Lung (tissue), 17 donors: ENCODE measurements at places on chromosomes 11 and 22. TPM values are rescaled to one million over a fixed set of nuclear protein-coding genes. Genes with fewer than 3 reads are reported as not detected.

The PIH1D2 gene
- 7.8 TPM for polyA plus RNA-seq

The NLRP14 gene
- polyA plus RNA-seq, result not detected

The FCHSD2 gene
- 24.2 TPM for polyA plus RNA-seq

The BTBD18 gene
- polyA plus RNA-seq, result not detected

The PUS3 gene
- 10.2 TPM for polyA plus RNA-seq

The LARGE2 gene
- polyA plus RNA-seq, result 12.8 TPM

The APOA4 gene
- 0.06 TPM for polyA plus RNA-seq

The C22orf23 gene
- 1.6 TPM for polyA plus RNA-seq

The XKR3 gene
- polyA plus RNA-seq, result not detected

The GRAP2 gene
- 5.5 TPM for polyA plus RNA-seq

The JRKL gene
- 5.1 TPM for polyA plus RNA-seq

The TH gene
- polyA plus RNA-seq, result 0.14 TPM

The FOLR2 gene
- polyA plus RNA-seq, result 3.2 TPM
